Posterior cingulate gyrus (tissue), 11 donors: ENCODE measurements at places on chromosomes 13 and 19.

- DNase-seq, result no peak
These were observed 12.9 kb downstream of the PAK4 start for GRCh38 chr19:39138221-39139211.

DNA sequence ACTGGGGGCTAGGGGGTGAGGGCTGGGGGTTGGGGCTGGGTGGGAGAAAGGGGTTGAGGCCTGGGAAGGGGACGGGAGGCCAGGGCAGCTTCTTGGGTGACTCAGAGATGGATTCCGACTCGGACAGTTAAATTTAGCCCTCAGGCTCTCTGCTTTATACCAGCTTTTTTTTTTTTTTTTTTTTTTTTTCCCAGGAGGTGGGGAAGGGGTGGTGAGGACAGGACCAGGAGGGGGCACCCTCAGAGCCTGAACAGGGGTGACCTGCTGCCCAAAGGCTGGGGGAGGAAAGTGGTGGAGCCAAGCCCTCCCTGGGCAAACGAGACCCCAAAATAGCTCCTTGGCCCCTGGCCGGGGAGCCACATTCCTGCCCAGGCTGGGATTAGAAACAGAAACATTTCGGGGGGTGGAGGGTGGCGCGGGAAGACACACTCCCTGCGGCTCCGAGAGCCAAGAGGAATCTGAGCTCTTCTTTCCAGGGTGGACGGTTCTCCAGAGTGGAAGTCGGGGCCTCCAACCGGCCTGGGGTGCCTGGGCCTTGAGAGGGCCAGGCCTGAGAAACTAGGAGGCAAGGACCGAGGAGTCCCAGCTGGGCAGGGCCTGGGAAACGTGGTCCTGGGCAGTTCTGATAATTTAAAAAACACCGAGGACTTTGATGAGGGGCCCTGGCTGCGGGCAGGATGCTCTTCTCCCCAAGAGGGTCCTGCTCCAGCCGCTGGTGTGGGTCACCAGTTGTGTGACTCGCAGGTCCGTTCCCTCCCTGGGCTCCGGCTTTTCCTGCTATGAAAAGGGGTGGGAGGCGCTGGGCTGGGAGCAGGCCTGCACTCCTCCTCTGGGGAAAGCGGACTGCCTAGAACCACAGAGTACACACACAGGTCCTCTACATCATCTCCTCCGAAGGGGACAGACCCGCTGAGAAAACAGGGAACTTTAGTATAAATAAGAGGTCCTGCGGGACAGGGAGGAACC, 813 bp upstream of the DMPK start:
- DNase-seq, result no peak

- DNase-seq, result no peak
These were observed 63.4 kb upstream of the C1QTNF9B start for GRCh38 chr13:23960566-23961156.

DNA sequence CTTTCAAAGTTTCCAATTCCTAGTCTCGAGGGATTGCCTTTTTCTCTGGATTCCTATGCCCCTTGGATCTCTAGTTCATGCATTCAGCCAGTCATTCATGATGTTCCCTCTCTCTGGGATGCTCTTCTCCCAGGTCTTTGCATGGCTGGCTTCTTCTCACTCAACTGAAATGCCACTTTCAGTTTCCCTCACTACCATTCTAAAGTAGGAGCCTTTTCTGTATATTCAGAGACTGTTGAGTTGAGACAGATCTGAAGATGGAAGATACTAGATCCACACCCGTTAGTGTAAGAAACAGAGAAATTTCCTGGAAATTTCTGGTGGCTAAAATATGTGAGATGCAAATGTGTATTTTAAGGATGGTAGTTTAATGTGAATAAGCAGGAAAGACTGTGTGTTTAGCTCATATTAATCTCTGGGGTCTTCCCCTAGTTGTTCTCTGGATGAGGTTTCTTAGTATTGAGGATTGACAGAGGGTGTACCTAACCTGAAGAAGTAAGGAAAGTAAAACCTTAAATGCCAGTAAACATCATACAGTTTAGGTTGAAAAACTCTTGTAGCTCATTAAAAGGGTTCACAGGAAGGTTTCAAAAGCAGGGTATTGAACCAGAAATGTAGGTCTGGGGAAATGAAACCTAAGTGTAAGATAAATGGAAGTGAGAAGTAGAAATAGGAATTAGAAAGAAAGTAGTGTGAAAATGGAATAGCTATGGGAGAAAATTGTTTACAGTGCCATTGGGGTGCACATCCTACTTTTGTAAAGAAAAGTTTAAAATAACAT, 331.3 kb downstream of the NDFIP2 start:
- no peak for DNase-seq

DNA sequence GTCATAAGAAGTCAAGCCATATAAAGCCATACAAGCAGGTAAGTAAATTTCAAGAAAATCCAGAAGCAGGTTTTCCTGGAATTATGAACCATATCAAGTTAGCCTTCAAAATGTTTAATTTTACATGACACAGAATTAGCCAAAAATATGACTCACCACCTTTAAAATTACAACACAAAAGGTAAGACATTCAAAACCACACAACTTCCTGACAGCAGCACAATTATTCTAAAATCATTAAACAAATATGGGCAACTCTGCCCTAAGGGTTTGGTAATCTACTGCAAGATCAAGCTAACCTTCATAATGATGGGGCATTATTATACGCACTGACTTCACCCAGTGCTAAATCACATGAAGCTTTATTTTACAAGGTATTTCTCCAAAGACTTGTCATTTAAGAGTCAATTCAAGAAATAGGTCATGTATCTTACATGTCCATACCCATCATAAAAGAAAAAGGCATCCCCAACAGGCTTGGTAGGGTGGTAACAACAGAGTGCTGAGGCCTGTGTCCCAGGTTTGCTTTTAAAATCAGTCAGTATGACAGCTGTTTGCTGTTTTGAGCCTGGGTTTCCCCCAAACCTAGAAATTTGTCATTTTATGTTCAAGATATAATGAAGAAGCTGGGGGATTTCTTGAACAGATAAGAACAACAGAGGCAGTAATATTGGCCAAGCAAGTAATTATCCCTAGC, 15.2 kb downstream of the RCBTB1 start:
- DNase-seq, result no peak

DNA sequence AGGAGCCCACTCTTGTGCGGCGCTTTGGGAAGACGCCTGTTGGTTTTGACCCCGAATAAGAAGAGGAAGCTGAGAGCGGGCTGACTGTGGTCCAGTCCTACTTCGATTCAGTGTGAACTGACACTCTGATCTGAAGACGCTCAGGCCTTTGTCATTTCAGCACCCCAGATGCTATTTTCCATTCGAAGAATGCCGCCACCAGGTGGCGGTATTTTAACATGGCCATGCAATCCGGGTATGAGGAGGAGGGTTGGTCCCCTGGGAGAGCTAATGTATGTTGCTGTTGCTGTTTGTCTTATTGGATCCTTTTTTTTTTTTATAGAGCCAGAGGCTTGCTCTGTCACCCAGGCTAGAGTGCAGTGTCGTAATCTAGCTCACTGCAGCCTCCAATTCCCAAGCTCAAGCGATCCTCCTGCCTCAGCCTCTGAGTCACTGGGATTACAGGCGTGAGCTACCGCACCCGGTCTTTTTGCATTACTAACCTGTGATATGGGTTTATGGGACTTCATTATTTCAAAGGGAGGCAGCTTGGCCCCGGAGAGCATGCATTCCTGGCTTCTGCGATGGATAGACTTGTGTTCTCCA, 803 bp upstream of the TIMM44 start:
- peak; percentile 92 for DNase-seq

DNA sequence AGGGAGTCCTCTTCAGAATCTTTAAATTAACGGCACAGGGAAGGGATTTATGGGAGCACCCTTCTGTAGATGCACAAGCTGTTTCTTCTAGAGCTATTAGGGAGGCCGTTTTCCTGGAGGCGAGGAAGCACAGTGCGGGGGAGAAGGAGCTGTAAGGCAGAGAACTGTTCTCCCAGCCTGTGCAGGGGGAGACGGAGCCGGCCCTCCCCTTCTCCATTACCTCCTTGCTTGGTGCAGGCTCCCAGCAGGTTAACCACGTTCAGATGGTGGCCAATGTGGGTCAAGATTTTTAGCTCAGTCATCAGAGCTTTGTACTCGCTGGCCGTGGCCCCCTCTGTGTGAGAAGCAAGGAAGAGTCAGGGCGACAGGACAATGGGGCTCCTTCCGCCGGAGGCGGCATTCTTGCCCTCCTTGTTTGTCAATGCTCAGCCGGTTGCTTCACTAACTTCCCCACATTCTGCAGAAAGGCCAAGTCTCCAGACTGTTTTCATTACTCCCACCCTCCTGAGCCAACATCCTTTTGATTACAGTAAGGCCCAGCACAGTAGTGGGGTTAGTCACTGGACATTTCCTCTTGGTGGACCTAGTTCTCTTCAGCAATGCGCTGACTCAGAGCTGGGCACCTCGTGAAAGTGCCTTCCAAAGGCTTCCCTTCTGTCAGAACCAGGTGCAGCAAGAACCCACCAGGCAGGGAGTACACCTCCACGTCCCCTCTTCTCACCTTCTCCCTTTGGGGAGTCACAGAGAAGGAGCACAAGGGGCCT, 165.4 kb downstream of the FLT1 start:
- DNase-seq, result no peak

GRCh38 chr19:10021863-10022262, 8.6 kb downstream of the RDH8 start:
- DNase-seq, result no peak

- no peak for DNase-seq
These were observed 6.7 kb downstream of the GRIN2D start for GRCh38 chr19:48400018-48400742.

GRCh38 chr13:111153977-111154332, 38.8 kb downstream of the ARHGEF7 start:
- DNase-seq, result peak; percentile 88

GRCh38 chr13:65966991-65967451, 1263.1 kb downstream of the PCDH9 start:
- DNase-seq, result no peak

DNA sequence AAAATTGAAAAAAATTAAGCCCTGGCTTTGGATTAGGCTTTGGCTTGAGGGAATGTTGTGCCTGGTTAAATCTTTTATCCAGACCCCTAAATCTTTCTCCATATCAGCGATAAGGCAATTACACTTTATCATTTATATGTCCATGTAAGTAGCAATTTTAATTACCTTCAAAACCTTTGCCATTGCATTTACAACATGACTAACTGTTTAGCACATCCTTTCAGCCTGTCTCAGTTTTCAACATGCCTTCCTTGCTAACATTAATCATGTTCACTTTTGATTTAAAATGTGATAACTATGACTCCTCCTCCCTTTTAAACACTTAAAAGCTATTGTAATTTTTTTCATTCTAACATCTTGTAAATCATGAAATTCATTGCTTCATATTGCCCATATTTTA, 583.7 kb downstream of the SLITRK1 start:
- no peak for DNase-seq

- DNase-seq, result no peak
These were observed 5.9 kb upstream of the SRRM5 start for GRCh38 chr19:43605875-43606568.

- DNase-seq, result no peak
These were observed 27.6 kb downstream of the SLAIN1 start for GRCh38 chr13:77725071-77725470.

GRCh38 chr13:43911278-43911677, 31.6 kb downstream of the LACC1 start:
- no peak for DNase-seq

- peak; percentile 95 for DNase-seq
These were observed 442 bp upstream of the FGF14 start for GRCh38 chr13:102402290-102402689.

DNA sequence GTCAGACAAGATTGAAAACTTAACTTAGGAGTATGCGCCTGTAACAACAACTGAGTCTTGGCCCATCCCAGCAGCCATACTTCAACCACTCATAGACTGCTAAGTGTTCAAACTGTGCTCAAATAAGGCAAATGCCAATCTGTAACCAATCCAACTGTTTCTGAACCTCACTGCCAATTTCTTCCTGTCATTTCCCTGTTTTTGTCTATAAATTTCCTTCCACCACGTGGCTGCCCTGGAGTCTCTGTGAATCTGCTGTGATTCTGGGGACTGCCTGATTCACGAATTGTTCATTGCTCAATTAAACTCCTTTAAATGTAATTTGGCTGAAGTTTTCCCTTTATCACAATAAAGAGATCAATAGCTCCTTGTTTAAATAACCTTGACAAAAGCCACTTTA, 50.8 kb upstream of the FREM2 start:
- no peak for DNase-seq

DNA sequence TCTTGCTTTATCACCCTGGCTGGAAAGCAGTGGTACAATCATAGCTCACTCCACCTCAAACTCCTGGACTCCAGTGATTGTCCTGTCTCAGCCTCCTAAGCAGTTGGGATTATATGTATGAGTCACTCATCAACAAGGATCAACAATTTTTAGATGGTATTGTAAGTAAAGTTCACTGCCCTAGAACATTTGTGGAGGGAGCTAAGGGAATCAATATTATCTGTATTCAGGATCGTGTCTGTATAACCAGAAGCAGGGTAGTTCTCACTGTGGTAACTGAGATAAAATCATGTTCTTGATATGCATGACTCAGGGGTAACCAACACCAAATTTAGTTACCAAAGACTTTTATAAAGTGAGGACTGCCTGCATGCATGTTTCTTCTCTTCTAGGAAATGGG, 27.0 kb downstream of the ZMYM5 start:
- no peak for DNase-seq

GRCh38 chr19:2775556-2776430, 7.3 kb downstream of the SGTA start:
- DNase-seq, result no peak

GRCh38 chr13:44583137-44583536, 7.0 kb upstream of the TSC22D1 start:
- no peak for DNase-seq

- no peak for DNase-seq
These were observed 97.7 kb upstream of the VSTM2B start for GRCh38 chr19:29428071-29428470.

GRCh38 chr19:45908956-45909355, 5.6 kb downstream of the NANOS2 start:
- no peak for DNase-seq

- DNase-seq, result no peak
These were observed 185.9 kb downstream of the NALCN start for GRCh38 chr13:101230271-101230890.

DNA sequence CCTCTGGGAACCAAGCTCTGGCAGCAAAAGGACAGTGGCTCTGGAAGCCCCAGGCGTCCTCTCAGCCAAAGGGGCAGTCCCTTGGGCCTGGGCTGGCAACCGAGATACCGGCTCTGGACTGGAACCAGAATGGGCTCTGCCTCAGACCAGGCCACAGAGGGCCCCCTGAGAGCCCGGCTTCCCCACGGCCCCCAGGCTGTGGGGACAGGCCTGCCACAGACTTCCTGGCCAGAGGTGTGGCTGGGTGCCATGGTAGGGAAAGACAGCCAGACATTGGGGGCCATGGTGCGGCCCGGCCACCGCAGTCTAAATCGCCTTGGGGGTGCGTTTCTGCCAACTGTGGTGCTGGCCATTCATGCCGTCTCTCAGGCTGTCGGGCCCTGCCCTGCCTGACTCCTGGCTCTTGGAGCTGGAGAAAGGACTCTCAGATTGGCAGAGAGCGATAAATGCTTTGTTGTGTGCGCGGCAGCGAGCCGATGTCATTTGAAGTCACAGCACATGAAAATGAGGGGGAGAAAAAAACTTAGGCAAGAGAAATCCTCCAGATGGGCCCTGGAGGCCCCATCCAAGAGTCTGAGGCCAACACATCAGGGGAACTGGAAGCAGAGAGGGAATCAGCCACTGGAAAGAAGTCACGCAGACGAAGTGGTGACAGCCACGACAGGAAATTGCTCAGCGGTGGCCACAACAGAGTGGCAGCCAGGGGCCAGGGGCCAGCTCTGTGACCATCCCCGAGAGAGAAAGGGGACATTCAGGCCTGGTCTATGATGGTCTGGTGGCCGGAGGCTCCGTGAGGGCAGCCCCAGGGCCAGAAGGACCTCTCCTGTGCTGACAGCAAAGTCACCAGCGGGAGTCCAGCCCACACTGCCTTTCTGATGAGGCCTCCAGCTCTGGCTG, 26.5 kb downstream of the SH3GL1 start:
- peak; percentile 62 for DNase-seq

- DNase-seq, result no peak
These were observed 8.0 kb downstream of the APC2 start for GRCh38 chr19:1457892-1458291.
